ENCODE measurements at places on chromosomes 11 and 22. TPM values are rescaled to one million over a fixed set of nuclear protein-coding genes. Genes with fewer than 3 reads are reported as not detected.

GRCh38 chr11:113131036-113131775 is 170.0 kb downstream of the NCAM1 start:
- DNase-seq: no peak

DNA sequence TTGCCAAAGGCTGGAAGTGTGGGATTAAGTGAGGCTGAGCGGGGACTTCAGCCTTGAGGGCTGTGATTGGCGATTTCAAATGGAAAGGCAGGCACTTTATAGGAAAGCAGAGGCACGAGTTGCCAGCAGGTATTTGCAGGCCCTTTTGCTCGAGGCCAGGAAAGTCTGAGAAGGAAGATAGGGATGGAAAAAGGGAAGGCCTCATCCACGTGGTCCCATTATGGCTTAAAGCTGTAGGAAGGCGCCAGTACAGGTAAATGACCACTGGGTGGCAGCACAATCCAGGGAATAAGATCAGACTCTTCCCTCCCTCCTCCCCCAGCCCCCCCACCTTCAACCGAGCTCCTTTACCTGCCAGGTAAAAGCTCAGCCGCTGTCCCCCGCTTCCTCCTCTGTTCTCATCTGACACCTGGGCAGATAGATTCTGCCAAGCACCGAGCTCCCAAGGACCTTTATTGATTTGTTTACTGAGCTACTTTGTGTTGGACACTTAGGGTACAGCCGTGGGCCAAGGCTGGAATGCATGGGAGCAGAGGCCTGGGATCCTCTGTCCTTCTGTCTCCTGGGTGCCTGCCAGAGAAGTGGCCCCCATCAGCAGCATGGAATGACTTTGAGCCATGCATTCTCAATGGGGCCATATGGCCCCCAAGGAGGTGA is 7.5 kb downstream of the P2RX3 start:
- DNase-seq: peak; percentile 86

GRCh38 chr22:46292732-46293131 is 3.9 kb upstream of the GTSE1 start:
- no peak for DNase-seq

DNA sequence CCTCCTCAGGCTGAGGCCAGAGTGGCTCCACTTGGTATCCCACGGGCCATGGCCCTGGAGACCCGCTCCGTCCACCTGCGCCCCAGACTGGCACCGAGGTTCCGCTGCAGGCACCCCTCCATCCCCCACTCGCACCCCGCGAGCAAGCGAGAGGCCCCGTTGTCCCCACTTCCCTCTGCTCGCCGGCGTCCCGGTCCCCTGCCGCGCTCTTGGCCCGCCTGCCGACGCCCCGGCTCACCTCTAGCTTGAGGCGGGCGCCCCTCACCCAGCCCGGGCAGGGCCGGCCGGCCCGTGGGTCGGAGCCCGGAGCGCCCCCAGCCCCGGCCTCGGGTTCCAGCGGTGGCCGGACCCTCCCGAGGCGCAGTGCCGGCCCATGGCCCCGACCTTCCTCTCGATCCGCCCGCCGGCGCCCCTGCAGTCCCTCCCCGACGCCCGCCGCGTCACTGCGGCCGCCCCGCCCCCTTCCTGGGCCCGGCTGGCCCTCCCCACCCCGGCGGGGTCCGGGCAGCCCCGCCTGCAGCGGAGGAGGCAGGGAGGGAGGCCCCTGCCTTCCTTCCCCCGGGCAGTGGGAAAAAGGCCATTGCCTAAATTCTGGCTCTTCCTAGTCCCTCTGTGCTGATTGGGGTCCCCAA is at the start of gene PITPNM1:
TSS of gene PITPNM1 (minus strand) at position 414 of the 632 bp plus-strand sequence. CDS start 1,183 bp downstream, outside the sequence.
- DNase-seq: peak; percentile 76

DNA sequence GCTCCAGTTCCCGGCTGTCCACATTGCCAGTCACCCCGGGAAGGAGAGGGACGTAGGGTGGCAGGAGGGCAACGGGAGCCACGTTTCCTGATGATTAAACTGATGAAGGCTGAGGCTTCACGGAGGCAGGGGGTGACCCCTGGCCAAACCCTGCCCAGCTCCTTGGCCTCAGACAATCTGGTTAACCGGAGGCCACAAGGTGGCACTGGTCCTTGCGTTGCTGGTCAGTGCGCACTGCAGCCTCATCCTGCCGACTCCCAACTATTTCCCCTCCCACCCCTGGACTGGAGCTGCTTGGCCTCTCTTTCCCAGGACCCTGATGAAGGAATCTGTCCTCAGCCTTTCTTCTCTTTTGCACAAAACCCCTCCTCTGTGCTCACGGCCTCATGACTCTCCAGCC is 75.3 kb downstream of the PDE2A start:
- DNase-seq: peak; percentile 77

DNA sequence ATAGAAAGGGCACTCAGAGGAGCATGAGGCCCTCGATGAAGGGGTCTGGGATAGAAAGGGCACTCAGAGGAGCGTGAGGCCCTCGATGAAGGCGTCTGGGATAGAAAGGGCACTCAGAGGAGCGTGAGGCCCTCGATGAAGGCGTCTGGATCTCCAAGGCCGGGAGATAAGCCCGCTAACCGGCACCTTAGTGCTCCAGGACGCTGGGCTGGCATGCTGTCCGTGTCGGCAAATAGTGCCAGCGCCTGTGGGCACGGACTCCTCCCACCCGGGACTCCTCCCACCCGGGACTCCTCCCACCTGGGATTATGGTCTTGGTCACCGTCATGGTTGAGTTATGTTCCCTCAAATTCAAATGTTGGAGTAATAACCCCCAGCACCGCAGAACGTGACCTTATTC is 725.3 kb downstream of the BRD1 start:
- no peak for DNase-seq

GRCh38 chr22:43988116-43988820 is 33.0 kb downstream of the SAMM50 start:
- DNase-seq: no peak

DNA sequence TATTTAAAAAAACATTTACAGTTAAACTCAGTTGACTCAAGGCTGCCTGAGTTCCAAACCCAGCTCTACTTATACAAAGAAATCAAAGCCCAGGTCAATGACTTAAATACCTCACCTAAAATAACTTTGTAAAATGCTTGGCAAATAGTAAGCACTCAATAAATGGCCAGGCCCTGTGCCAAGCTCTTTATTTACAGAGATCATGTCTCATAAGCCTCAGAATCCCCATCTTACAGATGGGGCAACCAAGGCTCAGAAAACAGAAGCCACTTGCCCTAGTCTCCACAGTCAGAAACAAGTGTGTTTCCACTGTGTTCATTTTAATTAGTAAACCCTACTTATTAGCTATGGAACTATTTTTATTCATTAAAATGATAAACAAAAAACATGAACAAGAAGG is 30.5 kb upstream of the TTC28 start:
- no peak for DNase-seq

SEPTIN3 gene
- 33.3 TPM for total RNA-seq

DNA sequence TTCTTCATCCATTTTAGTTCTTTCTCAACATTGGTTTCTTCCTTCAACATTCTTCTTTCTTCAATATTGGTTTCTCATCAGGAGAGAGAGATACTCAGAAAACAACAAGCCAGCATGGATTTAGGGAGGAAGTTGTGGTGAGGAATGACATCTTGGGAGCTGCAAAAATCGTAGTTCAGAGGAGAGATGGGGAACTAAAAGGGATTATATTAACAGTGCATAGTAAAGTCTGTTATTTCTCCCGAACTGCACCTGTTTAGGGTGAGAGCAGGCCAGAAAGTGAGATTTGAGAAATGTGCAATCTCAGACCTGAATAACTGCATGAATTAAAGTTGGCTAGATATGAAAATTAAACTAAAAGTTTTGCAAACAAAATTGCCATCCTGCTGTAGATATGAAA is 94.5 kb downstream of the CASP12 start:
- no peak for DNase-seq

- no peak for DNase-seq
Observed at GRCh38 chr22:35657571-35658312, 9.5 kb downstream of the APOL6 start.

DNA sequence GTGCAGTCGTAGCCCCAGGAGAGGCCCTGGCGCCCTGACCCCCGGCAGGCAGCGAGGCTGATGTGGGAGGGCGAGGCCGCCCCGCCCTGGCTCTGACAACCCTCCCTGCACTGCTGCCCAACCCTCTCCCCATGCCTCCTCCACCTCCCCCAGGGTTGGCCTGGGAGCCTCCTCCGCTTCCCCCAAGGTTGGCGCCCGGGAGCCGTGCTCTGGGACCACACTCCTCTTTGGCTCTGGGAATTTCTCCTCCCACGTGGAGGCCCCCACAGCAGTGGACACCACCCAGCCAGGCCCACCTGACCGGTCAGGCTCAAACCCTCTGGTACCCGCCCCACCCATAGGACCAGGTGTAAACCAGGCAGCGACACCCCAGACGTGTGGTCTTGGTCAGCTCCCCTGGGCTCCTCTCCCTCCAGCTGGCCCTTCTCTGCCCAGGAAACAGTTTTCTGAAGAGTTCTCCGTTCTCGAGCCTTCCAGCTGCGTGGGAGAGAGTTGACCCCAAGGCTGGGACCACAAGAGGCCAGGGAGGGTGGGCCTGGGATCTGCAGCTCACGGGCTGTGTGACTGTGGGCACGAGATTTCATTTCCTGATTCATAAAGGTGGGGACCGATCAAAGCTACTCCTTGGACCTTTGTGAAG is 39.5 kb upstream of the BRSK2 start:
- peak; percentile 23 for DNase-seq

DNA sequence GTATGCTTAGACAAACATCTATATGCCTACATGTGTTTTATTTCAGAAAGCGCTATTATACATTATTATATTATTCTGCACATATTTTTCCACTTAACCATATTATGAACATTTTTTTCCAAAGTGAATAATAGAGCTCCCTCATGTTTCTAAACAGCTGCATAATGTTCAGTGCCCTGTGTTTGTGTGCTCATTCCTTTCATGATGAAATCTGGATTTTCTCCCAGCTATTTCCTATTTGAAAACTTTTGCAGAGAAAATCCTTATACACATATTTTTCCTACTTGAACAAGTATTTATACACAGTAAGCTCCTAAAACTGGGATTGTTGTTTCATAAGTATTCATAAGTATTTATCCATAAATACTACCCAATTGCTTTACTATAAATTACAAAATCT is 18.1 kb upstream of the RFPL2 start:
- no peak for DNase-seq

GRCh38 chr22:19036229-19036522 is 86.0 kb downstream of the DGCR2 start:
- no peak for DNase-seq

DNA sequence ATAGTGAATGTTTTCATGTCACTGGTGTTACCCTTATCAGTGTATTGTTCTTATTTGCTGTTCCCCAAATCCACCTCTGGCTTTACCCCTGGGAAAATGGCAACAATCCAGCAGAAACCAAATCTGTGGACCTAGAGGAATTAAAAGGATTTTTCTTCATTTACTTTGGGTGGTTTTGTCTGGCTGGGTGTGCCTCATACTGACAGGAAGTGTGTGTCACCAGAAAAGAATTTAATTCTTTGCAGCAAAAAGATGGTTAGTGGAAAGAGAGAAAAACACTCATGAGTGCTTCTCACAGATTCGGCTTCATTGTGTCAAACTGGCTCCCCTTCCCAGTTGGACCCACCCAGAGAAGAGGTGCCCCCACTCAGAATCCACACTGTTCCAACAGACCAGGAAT is 38.9 kb downstream of the FZD4 start:
- DNase-seq: no peak

GRCh38 chr22:39244496-39245129 is at the start of gene PDGFB:
PDGFB (minus strand) TSS chr22:39244982; CDS start chr22:39243963, 1,019 bp downstream.
- no peak for DNase-seq

GRCh38 chr11:2164861-2165555 is 4.0 kb upstream of the INS start:
- DNase-seq: no peak

DNA sequence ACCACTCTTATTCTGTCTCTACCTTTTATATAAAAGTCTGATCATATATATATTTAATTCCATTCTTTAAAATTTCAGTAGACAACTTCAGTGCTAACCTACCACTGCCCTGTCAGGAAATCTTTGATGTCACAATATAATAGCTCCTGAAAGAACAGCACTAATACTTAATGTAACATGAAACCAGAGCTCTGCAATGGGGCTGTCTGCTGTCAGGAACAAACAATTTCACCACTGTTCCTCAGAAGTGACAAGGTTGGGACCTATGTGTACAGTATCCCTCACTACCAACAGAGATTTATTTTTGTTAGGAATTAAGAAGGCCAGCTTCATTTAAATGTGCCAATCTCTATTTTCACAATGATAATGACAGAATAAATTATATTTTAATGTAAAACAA is 165.5 kb upstream of the C11orf58 start:
- no peak for DNase-seq

SYT7 gene
- total RNA-seq: 7.0 TPM

DNA sequence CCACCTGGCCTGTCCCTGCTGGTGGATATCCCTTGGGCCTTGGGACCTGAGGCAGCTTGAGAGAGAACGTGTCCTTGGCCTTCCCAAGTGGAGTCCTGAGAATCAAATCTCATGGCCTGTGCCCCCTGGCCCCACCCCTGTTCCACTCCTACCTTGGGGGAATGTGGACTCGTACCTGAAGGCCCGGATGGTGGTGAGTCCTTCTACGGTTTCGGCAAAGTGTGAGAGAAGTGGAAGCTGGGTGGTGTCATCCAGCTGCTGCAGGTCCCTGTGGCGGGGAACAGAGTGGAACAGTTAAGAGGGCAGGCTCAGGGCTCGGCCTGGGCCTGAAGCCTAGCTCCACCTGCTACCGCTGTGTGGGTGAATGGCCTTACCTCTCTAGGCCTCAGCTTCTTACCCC is 14.0 kb upstream of the KCNJ11 start:
- no peak for DNase-seq

KDELR3 gene
- 7.2 TPM for total RNA-seq

EMID1 gene
- total RNA-seq: 5.4 TPM

DNA sequence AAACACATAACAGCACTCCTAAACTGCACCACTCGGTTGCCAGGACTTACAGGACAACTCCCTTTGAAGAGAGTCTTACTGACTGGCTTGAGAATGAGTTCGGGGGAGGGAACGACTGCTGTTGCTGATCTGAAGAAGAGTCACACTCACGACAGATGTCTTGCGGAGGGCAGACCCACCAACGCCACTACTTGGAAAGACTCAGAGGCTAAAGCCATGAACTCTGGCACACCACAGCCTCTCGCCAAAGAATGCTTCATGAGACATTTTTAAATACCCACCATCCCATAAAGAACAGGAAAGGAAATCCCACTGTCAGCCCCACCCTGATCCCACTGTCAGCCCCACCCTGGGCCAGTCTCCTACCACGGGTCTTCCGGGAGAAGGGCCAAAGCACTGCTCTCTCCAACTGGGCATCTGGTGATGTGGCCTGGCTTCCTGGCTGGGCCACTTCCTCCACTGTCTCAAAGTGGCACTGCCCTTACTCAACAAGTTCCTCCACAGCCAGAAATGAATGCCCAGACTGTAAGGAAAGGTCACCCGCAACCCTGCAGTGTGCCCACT is 73.6 kb downstream of the MICAL3 start:
- DNase-seq: no peak
